Right forelimb (tissue), 1 donor: ENCODE measurements at places on chromosomes 3 and 15.

GRCh38 chr15:92462424-92463125, 68.9 kb downstream of the ST8SIA2 start:
- DNase-seq = no peak

DNA sequence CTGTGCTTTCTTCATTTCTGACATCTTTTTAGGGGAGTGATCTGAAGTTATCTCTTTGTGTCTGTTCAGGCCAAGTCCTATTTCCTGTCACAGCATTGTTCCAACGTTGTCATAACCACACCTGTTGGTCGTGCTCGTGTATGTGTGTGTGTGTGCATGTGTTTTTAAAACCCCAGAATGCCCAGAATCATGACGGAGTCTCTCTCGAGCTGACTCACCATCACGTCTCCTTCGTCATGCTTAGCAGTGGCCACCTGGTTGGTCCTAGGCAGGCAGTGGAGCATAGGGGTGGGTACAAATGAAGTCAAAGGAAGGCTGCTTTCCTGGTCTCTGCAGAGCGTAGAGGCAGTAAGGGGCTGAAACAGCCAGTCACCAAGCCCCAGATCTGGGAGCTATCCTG, 126.8 kb upstream of the ABHD17C start:
- no peak for DNase-seq

DNA sequence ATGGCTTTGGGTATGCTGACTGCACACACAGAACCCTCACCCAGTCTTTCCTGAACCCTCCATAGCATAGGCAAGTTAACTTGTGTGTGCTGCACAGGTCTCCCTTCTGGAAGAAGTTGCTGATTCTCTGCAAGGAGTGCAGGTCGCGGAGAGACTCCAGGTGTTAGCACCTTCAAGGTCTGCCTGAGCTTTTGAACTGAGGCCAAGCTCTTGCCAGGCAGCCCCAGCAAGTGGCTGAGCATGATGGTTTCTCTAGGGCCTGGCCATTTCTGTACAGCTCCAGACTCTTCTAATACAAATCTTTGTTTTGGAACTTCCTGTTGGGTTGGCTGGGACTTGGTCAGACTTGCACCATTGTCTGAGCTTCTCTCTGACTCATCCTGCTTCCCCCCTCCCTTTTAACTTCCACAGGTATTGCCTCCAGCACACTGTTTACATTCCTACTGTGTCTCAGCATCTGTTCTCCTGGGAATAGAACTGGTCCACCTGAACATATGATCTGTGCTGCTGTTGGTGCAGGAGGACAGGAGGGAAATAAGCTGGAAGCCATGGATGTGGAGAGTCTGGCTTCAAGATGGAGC, 53.3 kb downstream of the KY start:
- DNase-seq = no peak

GRCh38 chr3:32557640-32558352, 12.9 kb downstream of the DYNC1LI1 start:
- DNase-seq = no peak

DNA sequence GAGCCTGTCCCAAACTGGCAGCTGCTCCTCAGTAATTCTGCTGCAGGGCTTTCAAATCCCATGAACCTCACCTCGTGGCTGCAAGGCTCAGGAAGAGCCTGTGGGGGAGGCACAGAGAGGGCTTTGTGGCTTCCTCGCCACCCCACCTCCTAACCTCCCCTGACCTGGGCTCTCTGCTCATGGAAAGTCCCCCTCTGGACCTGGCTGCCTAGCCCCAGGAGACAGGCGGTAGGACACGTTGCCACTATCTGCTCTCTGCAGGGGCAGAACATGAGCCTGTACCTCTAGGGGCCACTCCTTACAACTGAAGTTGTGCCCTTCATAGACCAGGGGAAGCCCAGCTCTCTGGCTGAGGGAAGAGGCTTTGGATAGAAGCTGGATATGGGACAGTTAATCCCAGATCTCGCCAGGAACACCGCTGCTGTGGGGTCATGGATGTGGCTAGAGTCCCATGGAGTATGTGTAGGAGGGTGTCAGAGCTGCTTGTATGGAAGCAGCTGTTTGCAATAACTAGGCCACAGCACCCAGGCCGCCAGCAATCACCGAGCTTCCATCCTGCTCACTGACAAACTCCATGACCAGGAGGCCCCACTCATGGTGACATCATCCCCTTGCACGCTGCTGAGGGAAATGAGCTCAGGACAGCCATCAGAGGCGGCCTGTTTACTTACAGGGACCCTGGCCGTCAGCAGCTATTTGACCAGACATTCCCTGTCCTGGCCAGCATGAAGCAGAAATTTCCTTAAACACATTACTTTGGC, 34.0 kb upstream of the CILP start:
- DNase-seq = peak; percentile 71

GRCh38 chr3:124034016-124034843, 42.3 kb upstream of the ROPN1 start:
- peak; percentile 67 for DNase-seq

GRCh38 chr3:180804916-180805315, 107.6 kb upstream of the FXR1 start:
- DNase-seq = no peak
